ENCODE measurements at places on chromosomes 13 and 19.

DNA sequence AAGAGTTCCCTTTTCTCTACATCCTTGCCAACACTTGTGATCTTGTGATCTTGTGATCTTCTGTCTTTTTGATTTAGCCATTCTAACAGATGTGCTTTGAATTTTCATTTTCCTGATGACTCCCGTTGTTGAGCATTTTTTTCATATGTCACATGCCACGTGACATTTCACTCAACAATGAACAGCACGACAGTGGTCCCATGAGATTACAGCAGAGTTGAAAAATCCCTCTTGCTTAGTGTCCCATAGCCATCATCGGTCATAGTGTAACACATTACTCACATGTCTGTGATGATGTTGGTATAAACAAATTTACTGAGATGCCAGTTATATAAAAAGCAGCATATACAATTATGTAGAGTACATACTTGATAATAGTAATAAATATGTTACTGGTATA, 256.1 kb upstream of the OBI1 start:
- no peak for DNase-seq

DNA sequence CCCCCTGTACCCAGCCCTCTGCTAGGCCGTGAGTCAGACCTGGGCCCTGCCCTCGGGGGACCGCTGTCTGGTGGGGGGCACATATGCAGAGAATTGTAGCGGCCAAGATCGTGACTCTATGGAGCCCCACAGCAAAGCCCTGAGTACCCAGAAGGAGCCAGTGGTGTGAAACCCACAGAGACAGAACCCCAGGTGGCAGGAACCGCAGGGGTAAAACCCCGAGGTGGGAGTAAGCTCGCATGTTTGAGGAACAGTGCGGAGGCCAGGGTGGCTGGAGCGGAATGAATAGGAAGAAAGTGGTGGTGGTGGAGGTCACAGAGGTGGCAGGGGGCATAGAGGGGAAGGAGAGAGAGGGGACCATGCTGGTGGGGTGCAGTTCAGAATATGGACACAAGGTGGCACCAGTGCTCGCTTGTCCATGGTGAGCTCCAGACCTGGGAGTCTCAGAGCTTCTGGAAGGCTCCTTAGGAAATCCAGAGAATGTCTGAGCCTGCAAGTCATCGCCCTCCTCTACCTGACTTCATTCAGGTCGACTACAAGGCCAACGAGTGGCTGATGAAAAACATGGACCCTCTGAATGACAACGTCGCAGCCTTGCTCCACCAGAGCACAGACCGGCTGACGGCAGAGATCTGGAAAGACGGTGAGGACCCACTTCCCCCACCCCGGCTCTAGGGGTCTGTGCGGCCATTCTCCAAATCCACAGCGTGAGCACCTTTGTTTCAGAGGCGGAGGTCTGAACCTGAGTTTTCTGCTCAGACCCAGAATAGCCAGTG, 48.9 kb downstream of the MYH14 start:
- no peak for DNase-seq

DNA sequence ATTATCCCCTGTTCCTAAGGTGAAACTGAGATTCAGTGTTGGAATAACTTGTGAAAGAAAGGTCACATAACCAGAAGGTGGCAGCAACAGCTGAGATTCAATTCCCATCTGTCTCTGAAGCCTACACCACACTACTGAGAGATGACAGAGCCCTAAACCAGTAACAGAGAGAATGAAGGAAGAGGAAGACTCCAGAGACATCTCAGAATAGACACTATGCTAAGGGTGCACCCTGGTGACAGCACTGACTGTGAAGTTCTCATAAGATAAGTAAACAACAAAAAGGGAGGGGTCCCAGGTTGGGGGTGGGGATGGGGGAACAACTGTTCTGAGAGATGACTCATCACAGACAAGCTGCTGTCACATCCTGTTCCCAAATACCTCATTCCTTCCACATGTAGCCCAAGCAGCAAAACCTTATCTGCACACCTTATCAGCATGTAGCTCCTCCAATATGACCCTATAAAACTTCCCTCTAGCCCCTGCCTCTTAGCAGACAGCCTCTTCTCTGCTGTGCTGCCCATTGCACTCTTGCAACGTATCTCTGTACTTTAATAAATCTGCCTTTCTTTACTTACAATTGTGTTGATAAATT, 46.5 kb downstream of the UTP14C start:
- DNase-seq, result no peak

DNA sequence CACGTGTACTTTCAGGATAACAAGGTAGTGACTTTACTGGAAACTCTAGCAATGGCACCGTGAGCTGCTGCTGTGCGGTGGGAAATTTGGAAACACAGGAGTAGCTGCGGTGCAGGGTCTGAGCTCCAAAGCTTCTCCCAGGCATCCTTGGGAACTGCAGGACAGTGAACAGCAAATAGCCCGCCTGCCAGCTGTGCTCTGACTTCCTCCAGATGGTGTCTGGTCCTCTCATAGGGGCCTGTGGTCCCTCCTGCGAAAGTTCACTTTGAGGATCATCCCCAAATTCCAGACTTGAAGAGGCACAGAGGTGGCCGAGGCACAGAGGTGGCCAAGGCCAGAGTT, 287.3 kb upstream of the MAB21L1 start:
- DNase-seq, result no peak

- DNase-seq, result no peak
These were observed 1202.8 kb downstream of the DIAPH3 start for GRCh38 chr13:58960888-58961287.

All from gastrocnemius medialis (tissue), 4 donors.